Stimulated activated CD8-positive, alpha-beta memory T cell treated with anti-CD3 and anti-CD28 coated beads, Interleukin-4, amount 100 ng/mL, for 4 hours (primary cell): ENCODE measurements at places on chromosomes 4 and X.

- DNase-seq = no peak
These were observed 14.7 kb downstream of the GBA3 start for GRCh38 chr4:22707390-22707789.

DNA sequence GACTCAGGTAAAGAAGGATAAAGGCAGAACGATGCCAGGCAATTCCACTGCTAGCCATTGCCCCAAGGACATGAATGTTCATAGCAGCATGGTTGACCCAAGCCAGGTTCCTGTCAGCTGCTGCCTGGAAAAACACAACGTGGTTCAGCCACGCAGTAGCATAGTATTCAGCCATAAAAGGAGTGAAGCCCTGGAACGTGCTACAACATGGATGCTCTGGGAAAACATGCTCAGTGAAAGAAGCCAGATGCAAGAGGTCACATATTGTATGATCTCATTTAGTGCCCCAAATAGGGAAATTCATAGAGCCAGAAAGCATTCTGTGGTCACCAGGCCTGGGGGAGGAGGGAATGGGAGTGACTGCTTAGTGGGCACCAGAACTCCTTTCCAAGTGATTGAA lies 129.8 kb downstream of the GPR143 start:
- no peak for DNase-seq

- no peak for DNase-seq
These were observed 1307.3 kb downstream of the RPA4 start for GRCh38 chrX:98191003-98191402.

DNA sequence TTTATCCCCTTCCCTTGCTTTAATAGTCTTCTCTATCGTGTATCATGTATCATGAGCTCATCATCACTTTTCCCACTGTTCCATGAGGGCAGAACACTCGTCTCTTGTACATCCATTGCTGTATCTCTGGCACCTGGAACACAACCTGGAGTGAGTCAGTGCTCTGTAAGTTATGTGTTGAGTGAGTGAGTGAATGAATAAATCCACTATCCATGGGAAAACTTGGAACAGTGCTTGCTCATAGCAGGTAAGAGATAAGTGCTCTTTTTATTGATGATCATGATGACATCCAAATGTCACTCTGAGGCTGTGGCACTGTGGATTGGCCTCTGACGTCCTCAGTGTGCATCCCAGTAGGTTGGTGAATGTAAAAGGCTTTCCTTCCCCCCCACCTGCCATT lies 4.3 kb downstream of the FGFBP1 start:
- DNase-seq = no peak

GRCh38 chrX:10725071-10725470 lies 104.7 kb upstream of the MID1 start:
- DNase-seq = no peak

GRCh38 chrX:131895807-131896206 lies 127.3 kb upstream of the STK26 start:
- DNase-seq = no peak

DNA sequence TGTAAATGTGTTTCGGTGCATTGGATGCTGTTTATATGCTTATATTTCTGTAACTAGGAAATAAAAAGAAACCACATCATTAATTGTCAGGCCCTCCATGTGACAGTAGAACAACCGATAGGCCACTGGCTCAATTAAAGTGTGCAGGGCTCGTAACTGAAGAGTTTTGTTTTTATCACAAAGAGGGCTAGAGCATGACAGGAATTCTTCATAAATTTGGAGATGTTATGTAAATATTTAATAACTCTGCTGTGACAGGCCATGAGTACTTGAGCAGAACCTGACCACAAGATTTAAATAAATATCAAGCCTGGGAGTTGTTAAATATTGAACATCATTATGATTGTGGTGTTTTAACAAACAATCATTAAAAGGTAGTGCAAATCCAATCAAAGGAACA lies 55.9 kb downstream of the MID1 start:
- DNase-seq = no peak

GRCh38 chr4:77449171-77449570 lies 156.4 kb upstream of the CXCL13 start:
- DNase-seq = no peak

- DNase-seq = no peak
These were observed 15.7 kb downstream of the L1CAM start for GRCh38 chrX:153870288-153870690.

GRCh38 chr4:86959588-86960500 lies 25.0 kb downstream of the AFF1 start:
- DNase-seq = no peak

- no peak for DNase-seq
These were observed 70.8 kb upstream of the BCOR start for GRCh38 chrX:40168480-40169011.

GRCh38 chr4:42281324-42282020 lies 115.8 kb upstream of the SHISA3 start:
- no peak for DNase-seq

- no peak for DNase-seq
These were observed 140.9 kb upstream of the HPGD start for GRCh38 chr4:174663216-174663615.

GRCh38 chrX:11528623-11529022 lies 137.1 kb downstream of the ARHGAP6 start:
- no peak for DNase-seq

DNA sequence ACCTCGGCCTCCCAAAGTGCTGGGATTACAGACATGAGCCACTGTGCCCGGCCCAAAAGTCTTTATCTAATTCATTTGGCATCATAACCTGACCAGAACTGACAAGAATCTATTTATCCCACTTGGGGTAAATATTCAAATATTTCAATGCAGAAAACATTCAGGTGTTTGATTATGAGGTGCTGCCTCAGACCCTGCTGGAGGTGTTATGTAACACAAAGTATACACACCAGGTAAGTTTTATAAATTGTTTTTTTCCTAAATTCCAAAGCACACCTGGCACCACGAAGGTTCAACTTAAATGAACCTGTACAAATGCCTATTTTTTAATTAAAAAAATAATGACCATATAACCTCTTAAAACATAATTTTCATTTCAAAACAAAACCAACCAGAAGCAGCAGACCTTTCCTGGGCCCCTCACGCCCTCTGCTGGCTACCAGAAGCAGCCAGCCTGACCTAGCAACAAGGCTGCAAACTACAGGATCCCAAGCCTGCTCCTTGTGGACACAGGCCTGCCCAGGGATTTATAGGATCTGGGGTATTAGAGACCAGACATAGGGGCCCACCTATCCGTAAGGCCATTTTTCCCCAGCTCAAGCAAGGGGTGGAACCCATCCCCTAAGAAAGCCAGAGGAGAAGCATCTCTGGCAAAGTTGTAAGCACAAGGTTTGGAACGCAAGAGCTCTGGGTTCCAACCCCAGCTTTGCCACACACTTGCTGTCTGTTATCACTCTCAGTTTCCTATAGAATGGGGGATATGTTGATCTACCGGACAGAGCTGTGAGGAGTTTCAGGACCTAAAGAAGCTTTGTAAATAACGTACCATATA lies 11.7 kb downstream of the OTUD5 start:
- DNase-seq = no peak

- no peak for DNase-seq
These were observed 563.6 kb downstream of the RPA4 start for GRCh38 chrX:97447306-97447705.

GRCh38 chrX:152824841-152825374 lies 5.6 kb downstream of the CETN2 start:
- DNase-seq = no peak

DNA sequence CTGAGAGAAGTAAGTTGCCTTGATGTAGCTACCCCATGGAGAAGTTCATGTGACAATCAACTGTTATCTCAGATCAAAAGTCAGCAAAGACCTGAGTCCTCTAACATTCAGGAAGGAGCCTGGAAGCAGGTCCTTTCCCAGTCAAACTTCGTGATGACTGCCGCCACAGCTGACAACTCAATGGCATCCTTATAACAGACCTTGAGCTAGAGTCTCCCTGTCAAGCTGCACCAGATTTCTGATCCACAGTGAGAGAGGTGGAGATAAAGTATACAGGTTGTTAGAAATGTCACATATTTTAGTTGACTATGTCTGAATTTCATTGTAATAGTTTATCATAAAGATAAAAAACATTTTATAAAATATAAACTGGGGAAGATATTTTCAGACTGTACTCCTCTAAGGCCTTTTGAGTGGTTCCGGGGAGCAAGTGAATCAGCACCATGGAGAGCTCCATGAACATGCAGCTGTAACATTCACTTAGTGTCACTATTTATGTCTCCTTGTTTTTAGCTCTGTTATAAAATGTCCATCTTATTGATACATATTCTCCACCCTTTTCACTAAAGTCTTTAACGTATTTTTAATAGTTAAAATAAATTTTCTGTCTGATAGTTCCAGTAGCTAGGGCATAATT lies 1653.5 kb upstream of the AGA start:
- DNase-seq = no peak

GRCh38 chrX:70720721-70721120 lies 187.8 kb downstream of the TEX11 start:
- DNase-seq = no peak

- no peak for DNase-seq
These were observed 28.2 kb downstream of the RAP1GDS1 start for GRCh38 chr4:98289375-98289774.

DNA sequence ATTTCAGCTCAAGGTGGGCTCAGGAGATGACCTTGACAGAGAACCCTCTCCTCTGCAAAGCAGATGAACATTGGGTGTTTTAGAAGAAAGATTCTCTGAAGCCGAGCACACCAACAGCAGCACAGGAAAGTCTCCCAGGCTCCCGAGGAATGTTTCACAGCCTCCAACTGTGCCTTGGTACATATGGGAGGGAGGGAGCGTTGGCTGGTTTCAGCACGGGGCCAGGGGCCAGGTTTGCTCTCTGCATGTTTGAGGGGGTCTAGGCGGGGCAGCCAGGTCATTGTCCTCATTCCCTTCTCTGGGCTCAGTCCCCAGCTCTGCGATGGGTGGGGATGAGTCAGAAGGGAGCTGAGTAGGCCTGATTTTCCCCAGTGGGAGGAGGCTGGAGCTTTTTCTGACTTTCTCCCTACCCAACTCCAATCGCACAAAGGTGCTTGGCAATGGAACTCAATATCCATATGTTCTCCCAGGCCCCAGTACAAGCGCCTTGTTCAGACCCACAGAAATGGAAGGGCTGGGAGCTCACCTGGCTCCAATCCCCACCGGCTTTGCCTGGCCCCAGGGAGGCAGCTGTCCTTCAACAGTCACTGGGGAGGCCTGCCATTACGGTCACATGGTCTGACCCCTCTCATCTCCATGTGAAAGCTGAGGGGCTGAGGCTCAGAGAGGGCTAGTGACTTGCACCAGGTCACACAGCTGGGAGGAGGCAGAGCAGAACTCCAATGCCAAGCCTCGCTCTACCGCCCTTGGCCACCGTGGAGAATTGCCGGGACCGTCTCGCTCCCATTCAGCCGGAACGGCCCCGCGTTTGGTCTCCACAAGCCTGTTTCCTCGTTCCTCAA lies 108.4 kb upstream of the AFAP1 start:
- DNase-seq = no peak

DNA sequence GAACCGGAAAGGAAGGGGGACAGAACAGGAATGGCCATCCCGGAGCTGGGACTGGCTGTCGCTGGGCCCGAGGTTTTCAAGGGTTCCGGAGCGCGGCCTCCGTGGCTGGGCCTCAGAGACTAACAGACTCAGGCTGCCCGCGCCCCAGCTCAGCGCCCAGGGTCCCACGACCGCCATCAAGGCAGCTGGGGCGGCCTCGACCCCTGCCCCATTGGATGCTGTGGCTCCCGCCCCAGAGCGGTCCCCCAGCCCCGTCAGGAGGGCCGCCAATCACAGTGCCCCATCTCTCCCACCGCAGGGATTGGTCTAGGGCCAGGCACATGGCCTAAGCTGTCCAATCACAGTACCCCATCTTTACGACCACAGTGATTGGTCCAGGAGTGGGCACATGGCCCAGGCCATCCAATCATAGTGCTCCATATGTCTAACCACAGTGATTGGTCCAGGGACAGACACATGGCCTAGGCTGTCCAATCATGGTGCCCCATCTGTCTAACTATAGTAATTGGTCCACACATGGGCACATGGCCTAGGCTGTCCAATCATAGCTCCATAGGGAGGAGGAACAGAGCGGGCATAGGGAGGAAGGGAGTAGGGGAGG lies 105.3 kb upstream of the NKX1-1 start:
- DNase-seq = no peak

GRCh38 chrX:48956728-48957414 lies 536 bp downstream of the OTUD5 start:
- DNase-seq = no peak

DNA sequence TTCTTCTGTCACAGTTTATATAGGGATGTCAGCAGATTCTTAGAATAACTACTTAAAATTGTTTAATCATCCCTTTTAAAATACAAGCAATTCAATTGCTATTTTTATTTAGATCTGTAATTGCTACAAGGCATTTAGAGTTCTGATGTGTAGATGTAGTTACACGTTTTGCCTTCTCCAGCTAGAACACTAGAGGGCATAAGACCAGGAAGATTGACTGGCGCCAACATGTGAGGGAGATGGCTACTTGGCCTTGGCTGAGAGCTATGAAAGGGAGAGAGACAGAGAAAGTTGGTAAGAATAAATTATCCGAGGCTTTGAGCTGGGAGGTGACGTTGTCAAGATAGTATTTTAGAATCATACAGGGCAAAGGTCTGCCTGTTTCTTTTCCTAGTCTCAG lies 563.7 kb upstream of the PRKX start:
- DNase-seq = no peak

DNA sequence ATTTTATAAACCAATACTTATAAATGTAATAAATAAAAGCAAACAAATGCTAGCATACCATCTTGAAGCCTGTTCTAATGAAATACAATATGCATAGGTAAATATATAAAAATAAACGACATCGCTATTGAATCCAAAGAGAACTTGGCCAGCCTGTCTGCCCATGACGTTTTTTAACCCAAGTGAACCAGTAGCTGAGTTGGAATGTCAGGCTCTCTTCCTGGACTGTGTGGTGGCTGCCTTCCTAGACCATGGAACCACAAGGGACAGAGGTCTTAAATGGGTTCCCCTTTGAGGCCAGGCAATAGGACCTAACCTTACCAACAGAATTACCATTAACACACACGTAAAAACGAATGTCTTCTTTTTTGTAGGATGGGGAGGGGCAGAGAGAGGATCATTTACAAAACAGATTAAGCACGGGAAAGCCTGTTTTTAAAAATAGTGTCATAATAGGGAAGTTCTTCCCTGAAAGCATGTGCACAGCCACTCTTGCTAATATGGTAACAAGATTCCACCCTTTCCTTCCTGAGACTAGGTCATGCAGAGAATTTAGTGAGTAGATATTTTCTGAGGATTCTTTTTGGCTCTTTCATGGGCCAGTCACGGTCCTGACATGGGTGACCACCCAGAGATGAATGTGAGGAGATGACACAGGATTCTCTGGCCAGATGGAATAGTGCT lies 69.4 kb upstream of the ACSL1 start:
- DNase-seq = no peak
